ENCODE measurements at places on chromosomes 2 and 18. TPM values are rescaled to one million over a fixed set of nuclear protein-coding genes. Genes with fewer than 3 reads are reported as not detected.

Gene CCDC102B
- total RNA-seq: 4.2 TPM

Gene ANKRD62
- not detected for total RNA-seq

Gene PLB1
- 2.7 TPM for total RNA-seq

Gene ANKRD30B
- not detected for total RNA-seq

Gene FOXD4L1
- not detected for total RNA-seq

Gene MSGN1
- total RNA-seq: not detected

Gene MRPL30
- total RNA-seq: 24.0 TPM

Gene ERBB4
- 22.3 TPM for total RNA-seq

Gene ASB18
- not detected for total RNA-seq

Gene ZNF142
- total RNA-seq: 10.9 TPM

Gene UGT1A5
- total RNA-seq: not detected

Gene ALPG
- not detected for total RNA-seq

Gene ABCB11
- under 0.01 TPM for total RNA-seq

Gene UGT1A10
- not detected for total RNA-seq

Gene EGR4
- total RNA-seq: not detected

Gene TUBA4B
- total RNA-seq: not detected

Gene MYO7B
- not detected for total RNA-seq

Gene CCDC85A
- total RNA-seq: 2.1 TPM

Gene PID1
- 40.9 TPM for total RNA-seq

Gene HOXD13
- total RNA-seq: not detected

Gene CABYR
- 1.6 TPM for total RNA-seq

Gene CAVIN2
- total RNA-seq: 34.0 TPM

Gene IL1RL2
- not detected for total RNA-seq

Gene PAX3
- not detected for total RNA-seq

Gene SLC5A7
- not detected for total RNA-seq

Gene MC2R
- not detected for total RNA-seq

Gene MFSD6
- total RNA-seq: 10.1 TPM

Gene PLGLB2
- not detected for total RNA-seq

Gene CYP26B1
- 13.4 TPM for total RNA-seq

Gene PRKRA
- total RNA-seq: 48.6 TPM

Gene MARCHF4
- not detected for total RNA-seq

Gene TNFRSF11A
- 1.5 TPM for total RNA-seq

Gene STARD6
- total RNA-seq: not detected

Gene CASP10
- total RNA-seq: 4.8 TPM

Gene TMEM169
- total RNA-seq: 0.57 TPM

Gene PROKR1
- not detected for total RNA-seq

Gene NXPH2
- total RNA-seq: 2.5 TPM

Gene DSC3
- 0.10 TPM for total RNA-seq

Gene ACADL
- total RNA-seq: 10.3 TPM

Gene DSEL
- 7.3 TPM for total RNA-seq

Gene CPLX4
- total RNA-seq: not detected

Gene NGEF
- 1.1 TPM for total RNA-seq

Gene CBLN2
- not detected for total RNA-seq

Gene TACR1
- 2.8 TPM for total RNA-seq

Gene VWC2L
- total RNA-seq: not detected

Gene SSB
- 60.0 TPM for total RNA-seq

Gene MPP4
- 0.36 TPM for total RNA-seq

Gene TDRD15
- total RNA-seq: not detected

Gene PRKD3
- total RNA-seq: 48.8 TPM

Gene RGPD5
- 77.0 TPM for total RNA-seq

Gene POTEI
- not detected for total RNA-seq
